Calu3 (cell line): ENCODE measurements at places on chromosomes 16 and 17.
A peak's percentile ranks its signal among the peaks of the same experiment; 100 is the strongest.

GRCh38 chr16:8855051-8855786, 13.6 kb downstream of the CARHSP1 start:
- peak; percentile 43 for DNase-seq

DNA sequence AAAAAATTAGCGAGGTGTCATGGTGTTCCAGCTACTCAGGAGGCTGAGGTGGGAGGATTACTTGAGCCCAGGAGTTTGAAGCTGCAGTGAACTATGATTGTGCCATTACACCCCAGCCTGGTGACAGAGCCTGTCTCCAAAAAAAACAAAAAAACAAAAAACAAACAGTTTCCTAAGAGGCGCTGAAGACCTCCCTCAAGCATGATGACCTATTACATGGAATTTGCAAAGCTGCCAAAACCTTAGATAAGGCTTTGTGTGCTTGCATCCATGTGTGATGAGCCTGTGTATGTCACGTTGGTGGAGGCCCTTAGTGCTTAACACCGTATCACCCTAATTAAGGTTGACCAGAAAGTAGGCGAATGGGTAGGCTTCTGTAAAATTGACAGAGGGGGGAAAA, 143.5 kb downstream of the PPM1E start:
- no peak for DNase-seq

DNA sequence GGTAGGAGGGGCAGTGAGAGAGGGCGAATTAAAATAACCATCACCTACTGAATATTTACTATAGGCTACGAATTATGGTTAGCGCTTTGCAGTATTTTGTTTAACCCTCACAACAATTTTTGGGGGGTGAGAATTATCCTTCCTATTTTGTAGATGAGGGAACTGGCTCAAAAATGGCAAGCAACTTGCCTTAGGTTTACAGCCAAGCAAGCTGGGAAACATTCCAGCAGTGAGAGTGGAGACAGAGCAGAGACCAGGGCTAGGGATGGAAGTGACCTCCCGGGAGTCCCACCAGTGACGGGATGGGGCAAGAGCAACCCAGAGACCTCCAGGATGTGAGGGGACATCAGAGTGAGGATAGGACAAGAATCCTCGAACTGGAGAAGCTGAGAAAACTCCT, 352 bp upstream of the VMO1 start:
- DNase-seq: no peak

GRCh38 chr17:78890498-78890897, 12.5 kb downstream of the CEP295NL start:
- no peak for DNase-seq

GRCh38 chr16:64738321-64738960, 383.4 kb downstream of the CDH11 start:
- no peak for DNase-seq

DNA sequence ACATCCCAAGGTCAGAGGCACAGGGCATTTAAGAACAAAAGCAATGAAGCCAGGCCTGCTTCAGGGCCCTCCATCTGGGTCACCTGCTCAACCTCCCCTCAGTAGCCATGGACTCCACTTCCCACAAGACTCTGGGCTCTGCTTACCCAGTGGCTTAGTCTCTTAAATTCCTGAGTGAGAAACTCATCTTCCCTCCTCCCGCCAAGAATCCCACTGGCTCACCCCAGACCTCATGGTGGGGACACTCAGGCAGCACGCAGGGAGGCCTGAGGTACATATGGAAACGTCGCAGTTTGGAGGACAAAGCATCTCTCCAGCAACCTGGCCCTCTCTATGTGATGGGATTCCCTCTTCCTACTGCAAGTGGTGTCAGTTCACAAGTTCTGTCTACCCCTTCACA, 326.7 kb upstream of the CDH5 start:
- no peak for DNase-seq

GRCh38 chr17:50843150-50843905, 7.9 kb downstream of the WFIKKN2 start:
- no peak for DNase-seq

GRCh38 chr17:7408252-7408727, 645 bp downstream of the NLGN2 start:
- DNase-seq: no peak
